ENCODE measurements at places on chromosomes 3 and 15.

DNA sequence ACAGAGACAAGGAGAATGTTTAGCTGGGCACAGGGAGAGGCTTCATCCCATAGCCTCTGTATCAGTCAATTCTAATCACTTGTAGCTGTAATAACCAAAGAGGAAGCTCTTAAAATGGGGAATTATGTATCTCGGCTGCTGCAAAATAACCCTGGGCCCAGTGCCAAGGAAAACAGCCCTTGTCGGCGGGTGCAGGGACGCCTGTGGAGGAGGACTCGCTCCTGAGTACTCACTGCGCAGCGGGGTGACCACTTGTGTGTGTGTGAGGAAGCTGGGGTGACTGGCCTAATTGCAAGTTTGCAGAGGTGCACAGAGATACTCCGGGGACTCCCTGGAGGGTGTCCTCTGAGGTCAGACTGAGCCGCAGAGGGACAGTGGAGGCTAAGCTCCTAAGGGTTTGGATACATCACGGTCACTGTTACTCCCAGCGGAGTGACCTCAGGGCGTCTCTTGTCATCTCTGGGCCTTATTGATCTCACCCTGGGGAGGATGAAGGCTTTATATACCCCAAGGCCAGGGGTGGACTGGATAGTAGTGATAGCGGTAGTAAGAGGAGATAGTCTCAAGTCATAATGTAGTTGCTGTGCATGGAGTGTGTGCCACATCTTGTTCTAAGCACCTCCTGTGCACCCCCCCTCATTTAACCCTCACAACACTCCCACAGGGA, 37.2 kb downstream of the SLC6A6 start:
- H3K36me3 ChIP-seq: peaks cover 7% of the 10 kb centered on the region
- peaks cover 58% of the 10 kb centered on the region for H3K4me1 ChIP-seq
- no peak for DNase-seq
- H3K4me3 ChIP-seq: no peak overlapping the region

- DNase-seq: no peak
- H3K27me3 ChIP-seq: no peaks in the 10 kb centered on the region
- H3K36me3 ChIP-seq: no peaks in the 10 kb centered on the region
- H3K4me1 ChIP-seq: peaks cover 6% of the 10 kb centered on the region
- no peak overlapping the region for H3K27ac ChIP-seq
Measured at GRCh38 chr3:187295316-187296034, 3.9 kb upstream of the MASP1 start.

DNA sequence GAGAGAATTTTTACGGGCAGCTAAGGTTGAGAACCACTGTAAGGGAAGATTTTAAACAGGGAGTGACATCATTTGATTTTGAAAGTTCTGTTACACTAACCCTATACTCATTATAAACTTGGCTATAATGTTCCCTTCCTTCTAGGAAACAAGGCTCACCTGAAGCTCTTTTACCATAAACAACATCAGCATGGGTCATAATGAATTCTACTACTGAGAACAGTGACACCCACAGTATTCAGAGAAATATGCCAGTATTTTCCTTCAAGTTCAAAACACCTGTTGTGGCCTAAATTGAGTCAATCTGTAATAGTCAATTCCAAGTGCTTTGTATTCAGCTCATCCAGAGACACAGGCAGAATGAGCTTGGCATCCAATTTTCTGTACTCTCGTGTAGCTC, 175.3 kb upstream of the STT3B start:
- no peaks in the 10 kb centered on the region for H3K27me3 ChIP-seq
- H3K4me1 ChIP-seq: peaks cover 2% of the 10 kb centered on the region
- no peak for DNase-seq

DNA sequence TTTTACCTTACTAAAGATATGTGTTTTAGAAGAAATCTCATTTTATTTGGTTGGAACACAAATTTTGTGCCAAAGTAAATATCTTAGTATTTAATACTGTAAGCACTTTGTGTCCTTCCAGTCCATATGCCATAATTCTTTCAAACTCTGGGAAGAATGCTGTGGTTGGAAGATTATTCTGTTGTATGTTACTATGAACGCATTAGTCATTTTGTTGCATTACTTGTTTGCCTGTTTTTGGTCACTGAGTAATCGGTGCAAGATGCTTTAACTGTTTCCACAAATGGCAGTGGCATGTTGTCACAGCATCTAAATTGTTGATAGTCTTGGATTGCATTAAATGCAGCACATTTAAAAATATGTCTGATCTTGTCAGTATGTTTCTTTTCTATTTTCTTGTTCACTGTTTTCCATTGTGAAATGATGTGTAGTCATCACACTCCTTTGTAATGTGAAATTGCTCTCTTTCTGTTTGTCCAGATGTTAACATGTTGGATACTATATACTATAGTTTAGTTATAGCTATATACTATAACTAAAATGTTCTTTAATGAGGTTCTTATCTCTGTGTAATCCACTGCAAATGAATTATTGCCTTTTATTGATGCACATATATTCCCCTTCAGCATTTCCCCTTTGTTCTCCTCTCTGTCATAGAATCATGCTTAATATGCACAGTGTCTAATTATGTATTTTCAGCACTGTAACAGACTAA, 89.9 kb upstream of the FLNB start:
- H3K27me3 ChIP-seq: no peaks in the 10 kb centered on the region
- no peak overlapping the region for H3K4me3 ChIP-seq
- peak; percentile 92 for DNase-seq

DNA sequence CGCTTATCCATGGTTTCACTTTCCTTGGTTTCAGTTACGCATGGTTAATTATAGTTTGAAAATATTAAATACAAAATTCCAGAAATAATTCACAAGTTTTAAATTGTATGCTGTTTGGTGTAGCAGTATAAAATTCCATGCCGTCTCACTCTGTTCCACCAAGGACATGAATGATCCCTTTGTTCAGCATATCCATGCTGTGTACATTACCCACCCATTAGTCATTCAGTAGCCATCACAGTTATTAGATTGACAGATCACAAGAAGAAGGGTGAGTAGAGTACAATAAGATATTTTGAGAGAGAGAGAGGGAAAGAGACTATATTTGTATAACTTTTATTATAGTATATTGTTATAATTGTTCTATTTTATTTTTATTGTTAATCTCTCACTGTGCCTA, 535.5 kb downstream of the SQOR start:
- no peaks in the 10 kb centered on the region for H3K4me1 ChIP-seq
- H3K4me3 ChIP-seq: no peak overlapping the region
- DNase-seq: no peak
- no peaks in the 10 kb centered on the region for H3K36me3 ChIP-seq
- H3K27me3 ChIP-seq: no peaks in the 10 kb centered on the region
- H3K27ac ChIP-seq: no peak overlapping the region

DNA sequence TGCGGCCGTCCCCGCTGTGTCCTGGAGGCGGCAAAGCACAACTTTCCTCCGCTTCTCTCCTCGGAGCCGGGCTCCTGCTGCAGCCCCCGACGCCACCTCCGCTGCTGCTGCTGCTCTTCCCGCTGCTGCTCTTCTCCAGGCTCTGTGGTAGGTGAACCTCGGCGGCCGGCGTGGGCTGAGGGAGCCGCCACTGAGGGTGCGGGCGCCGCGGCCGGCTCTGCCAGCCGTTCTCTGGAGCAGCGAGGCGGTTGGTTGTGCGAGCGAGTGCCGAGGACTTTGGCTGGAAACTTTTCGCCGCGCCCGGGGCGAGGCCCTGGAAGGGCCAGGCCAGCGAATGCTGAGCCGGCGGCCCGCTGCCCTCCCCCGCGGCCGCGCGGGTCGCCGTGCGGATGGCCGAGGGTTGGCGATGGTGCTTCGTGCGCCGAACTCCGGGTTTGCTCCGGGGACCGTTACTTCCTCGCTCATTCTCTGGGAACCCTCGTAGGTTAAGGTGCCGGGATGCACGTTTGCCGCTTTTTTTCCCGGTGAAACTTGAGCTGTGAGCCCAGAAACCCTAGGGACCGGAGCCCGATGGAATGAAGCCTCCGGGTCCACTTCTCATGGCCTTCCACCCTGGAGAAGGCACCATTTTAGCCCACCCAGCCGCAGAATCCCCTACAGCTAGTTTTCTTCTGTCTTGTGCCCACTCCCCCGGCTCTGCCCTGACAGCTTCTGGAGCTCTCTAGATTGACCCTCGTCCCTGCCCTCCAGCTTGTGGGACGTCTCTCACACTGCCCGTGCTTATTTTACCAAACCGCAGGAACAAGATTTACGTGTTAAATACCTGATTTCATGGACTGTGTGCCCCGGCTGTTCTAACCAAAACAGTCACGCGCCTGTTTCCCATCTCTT, 660 bp downstream of the NECTIN3 start:
- peak overlapping the region; percentile 96 for H3K4me3 ChIP-seq
- H3K36me3 ChIP-seq: no peaks in the 10 kb centered on the region
- no peaks in the 10 kb centered on the region for H3K27me3 ChIP-seq
- peak; percentile 58 for DNase-seq
- peak overlapping the region; percentile 73 for H3K27ac ChIP-seq
- peaks cover 9% of the 10 kb centered on the region for H3K4me1 ChIP-seq

- no peak overlapping the region for H3K4me3 ChIP-seq
- H3K36me3 ChIP-seq: no peaks in the 10 kb centered on the region
- DNase-seq: no peak
- no peaks in the 10 kb centered on the region for H3K27me3 ChIP-seq
- no peaks in the 10 kb centered on the region for H3K4me1 ChIP-seq
- H3K27ac ChIP-seq: no peak overlapping the region
Measured at GRCh38 chr15:38854506-38854905, 289.9 kb upstream of the RASGRP1 start.

- no peaks in the 10 kb centered on the region for H3K27me3 ChIP-seq
- H3K4me1 ChIP-seq: peaks cover 4% of the 10 kb centered on the region
- DNase-seq: peak; percentile 24
- no peak overlapping the region for H3K27ac ChIP-seq
- H3K4me3 ChIP-seq: no peak overlapping the region
Measured at GRCh38 chr3:128648940-128649663, 1.5 kb downstream of the RPN1 start.

DNA sequence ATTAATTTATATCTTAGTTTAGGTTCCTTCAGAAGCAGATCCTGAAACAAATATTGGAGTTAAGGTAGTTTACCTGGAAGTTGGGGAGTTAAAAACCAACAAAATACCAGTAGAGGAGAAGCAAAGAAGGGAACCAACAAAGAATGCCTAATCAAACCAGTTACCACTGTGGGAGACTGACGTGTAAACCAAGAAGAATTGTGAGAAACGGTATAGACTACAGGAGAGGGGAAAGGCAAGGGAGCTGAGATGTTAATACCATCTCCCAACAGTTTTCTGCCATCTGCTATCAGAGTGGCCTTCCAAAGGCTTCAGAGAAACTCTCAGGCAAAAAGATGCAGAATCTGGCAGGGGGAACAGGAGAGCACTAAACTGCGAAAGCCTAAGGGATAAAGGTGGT, 53.5 kb downstream of the BFSP2 start:
- H3K27me3 ChIP-seq: no peaks in the 10 kb centered on the region
- no peak overlapping the region for H3K27ac ChIP-seq
- DNase-seq: no peak
- peaks cover 2% of the 10 kb centered on the region for H3K4me1 ChIP-seq
- no peaks in the 10 kb centered on the region for H3K36me3 ChIP-seq

- no peaks in the 10 kb centered on the region for H3K27me3 ChIP-seq
- H3K27ac ChIP-seq: no peak overlapping the region
- no peaks in the 10 kb centered on the region for H3K36me3 ChIP-seq
- H3K4me1 ChIP-seq: no peaks in the 10 kb centered on the region
- H3K4me3 ChIP-seq: no peak overlapping the region
- no peak for DNase-seq
Measured at GRCh38 chr3:191176038-191176785, 22.8 kb upstream of the OSTN start.

- peak; percentile 38 for DNase-seq
- no peaks in the 10 kb centered on the region for H3K27me3 ChIP-seq
- no peak overlapping the region for H3K27ac ChIP-seq
- H3K4me3 ChIP-seq: no peak overlapping the region
- no peaks in the 10 kb centered on the region for H3K36me3 ChIP-seq
- H3K4me1 ChIP-seq: no peaks in the 10 kb centered on the region
Measured at GRCh38 chr3:113832477-113833164, 6.0 kb upstream of the GRAMD1C start.
